ENCODE measurements at places on chromosomes 6 and 20.

DNA sequence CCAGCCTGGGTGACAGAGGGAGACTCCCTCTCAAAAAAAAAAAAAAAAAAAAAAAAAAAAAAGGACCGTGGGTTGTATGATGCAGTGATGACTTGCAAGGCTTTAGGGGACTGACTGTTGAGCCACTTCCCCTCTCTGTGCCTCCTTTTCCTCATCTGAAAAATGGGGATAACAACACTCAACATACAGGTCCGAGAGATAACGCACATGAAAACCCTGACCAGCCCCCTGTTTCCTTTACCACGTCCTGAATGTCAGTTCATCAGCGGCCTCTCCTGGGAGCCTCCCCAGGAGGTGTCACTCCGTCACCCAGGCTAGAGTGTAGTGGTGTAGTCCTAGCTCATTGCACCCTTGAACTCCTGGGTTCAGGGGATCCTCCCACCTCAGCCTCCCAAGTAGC, 3.9 kb downstream of the SLA2 start:
- DNase-seq = no peak

- no peak for DNase-seq
Observed at GRCh38 chr6:18363746-18364145, 23.4 kb upstream of the RNF144B start.

DNA sequence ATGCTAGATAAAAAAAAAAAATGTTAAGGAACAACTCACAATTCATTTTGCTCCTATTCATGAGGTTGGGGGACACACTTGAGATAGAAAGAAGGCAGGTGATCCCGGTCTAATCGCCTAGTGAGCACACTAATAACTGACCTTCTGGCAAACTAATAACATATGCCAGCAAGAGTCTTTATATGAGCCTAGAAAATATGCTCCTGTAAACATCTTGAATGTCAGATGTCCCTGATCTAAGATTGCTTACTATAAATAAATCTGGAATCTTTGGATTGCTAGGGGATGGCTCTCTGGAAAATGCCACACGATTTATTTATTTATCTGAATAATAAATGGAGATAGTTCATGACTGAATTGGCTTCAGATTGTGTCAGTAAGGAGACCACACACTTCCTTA, 821.9 kb downstream of the GRIK2 start:
- no peak for DNase-seq

DNA sequence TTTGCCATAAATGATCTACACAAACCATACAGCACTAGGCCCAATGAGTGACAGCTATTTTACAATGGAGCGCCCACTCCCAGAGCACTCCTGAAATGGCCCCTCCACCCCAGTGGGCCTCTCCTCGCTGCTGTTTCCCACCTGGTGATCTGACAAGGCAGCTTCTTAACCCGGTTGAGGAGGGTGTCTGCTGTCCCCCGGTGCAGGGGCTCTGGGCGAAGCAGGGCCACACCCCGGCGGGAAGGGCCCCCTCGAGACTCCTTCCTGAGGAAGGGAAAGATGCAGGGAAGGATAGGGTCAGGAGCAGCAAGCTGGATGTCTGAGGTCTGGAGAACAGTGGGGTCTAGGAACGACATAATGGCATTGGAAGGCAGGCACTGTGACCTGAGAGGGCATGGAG, 10.2 kb downstream of the ABHD16A start:
- no peak for DNase-seq

DNA sequence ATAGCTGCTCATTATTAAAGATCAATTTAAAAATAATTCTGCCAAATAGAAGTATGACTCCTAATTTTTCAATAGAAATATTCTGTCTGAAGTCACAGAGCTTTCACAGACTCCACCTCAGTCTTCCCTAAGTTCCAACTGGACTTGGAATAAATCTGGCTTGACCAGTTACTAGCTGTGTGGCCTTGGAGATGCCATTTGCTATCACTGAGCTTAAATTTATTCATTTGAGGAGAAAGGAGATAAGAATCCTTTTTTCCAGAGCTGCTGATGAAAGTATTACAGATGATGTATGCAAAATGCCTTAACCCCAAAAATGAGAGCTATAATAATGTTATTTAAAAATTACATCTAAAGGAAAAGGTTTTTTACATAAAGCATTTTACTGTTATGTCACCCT, 125.0 kb downstream of the GJA1 start:
- DNase-seq = no peak

DNA sequence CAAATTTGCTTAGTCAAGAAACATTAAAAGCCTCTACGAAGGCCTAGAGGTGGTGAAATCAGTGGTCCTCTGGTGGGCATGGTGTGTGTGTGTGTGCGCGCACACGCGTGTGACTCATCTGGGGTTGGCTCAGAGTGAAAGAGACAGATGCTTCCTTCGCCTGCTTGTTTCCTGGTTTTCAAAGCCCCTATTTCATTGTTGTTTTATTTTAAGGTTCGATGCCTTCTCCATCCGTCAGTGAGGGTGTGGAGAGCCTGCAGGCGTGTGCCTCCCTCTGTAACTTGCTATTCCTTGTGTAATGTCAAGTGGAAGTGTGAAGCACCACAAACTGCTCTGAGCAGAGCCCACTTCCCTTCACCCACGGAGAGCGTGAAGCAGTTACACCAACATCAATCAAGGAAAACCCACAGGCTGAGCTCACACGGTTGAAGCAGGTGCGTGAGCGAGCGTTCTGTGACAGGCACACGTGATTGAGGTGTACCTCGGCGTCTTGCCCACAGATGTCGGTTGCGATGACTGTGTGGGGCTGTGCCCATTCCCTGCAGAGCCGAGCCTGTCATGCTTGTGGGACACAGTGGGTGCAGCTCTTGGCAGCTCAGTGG, 233.9 kb downstream of the PRL start:
- peak; percentile 28 for DNase-seq
